ENCODE measurements at places on chromosomes 16 and 17.

GRCh38 chr17:74374858-74375257 is 7.6 kb downstream of the GPR142 start:
- DNase-seq = no peak

DNA sequence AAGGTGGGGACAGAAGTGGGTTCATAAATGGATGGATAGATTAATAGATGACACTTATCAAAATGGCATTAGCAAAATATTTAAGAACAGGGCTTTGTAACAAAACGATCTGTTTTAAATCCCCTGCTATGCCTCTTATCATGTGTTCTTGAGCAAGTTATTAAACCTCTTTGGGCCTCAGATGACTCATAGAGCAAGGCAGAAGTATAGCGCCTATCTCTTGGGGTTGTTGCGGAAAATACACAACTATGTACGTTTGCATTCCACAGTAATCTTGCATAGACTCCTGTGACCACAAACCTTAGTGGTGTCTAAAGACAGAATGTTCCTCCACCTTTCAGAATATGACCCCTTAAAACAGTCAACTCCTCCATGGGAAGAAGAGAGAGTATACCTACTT is 116.8 kb downstream of the CDYL2 start:
- DNase-seq = no peak

- no peak for DNase-seq
Observed at GRCh38 chr16:7722761-7723160, 390.1 kb downstream of the RBFOX1 start.

- no peak for DNase-seq
Observed at GRCh38 chr16:56889206-56889605, 24.2 kb downstream of the SLC12A3 start.

- DNase-seq = no peak
Observed at GRCh38 chr16:24759006-24759405, 29.6 kb downstream of the TNRC6A start.

- DNase-seq = no peak
Observed at GRCh38 chr17:36034127-36034526, 16.4 kb upstream of the CCL23 start.

- no peak for DNase-seq
Observed at GRCh38 chr17:10087355-10087754, 111.1 kb downstream of the GAS7 start.

GRCh38 chr17:33982909-33983308 is 272.2 kb upstream of the CCL2 start:
- no peak for DNase-seq

- DNase-seq = no peak
Observed at GRCh38 chr16:88638323-88639230, at the start of gene IL17C. IL17C (plus strand) TSS chr16:88638572; CDS start chr16:88638642, 70 bp downstream.

GRCh38 chr17:61368832-61369450 is 30.7 kb upstream of the TBX2 start:
- no peak for DNase-seq
